Activated naive CD4-positive, alpha-beta T cell treated with Interleukin-2 at 50 U/mL for 16 hours (primary cell): ENCODE measurements at places on chromosomes 5 and 9.

DNA sequence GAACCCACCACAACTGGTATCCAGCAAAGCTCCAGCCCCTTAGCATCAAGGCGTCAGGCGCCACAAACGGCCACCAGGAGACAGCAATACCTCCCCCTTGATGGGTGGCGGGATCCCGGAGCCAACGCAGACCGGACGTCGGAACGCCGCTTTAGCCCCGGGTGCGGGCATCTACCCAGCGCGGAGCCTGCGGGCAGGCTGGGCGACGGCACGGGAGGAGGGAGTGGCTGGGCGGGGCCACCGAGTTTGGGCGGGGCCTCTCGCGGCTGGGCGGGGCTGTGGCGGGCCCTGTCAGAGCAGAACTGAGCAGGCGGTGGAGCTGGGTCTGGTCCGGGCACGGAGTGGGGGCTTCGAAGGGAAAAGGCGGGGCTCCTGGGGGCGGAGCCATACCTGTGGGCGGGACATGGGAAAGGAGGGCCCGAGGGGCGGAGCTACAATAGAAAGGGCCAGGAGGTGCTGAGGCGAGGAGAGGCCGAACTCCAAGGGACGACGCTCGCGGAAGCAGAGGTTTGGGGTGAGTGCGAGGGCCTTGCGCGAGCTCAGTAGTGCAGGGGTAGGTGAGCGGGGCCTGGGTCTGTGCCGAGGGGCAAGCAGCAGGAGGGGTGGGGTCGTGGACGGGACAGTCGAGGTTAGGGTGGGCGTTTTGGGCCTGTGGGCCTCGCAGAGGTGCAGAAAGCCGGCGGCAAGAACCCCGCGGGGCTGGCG lies 40.2 kb upstream of the GARNL3 start:
- peak; percentile 92 for DNase-seq

GRCh38 chr5:108193021-108193795 lies 188.7 kb downstream of the FBXL17 start:
- DNase-seq, result no peak

DNA sequence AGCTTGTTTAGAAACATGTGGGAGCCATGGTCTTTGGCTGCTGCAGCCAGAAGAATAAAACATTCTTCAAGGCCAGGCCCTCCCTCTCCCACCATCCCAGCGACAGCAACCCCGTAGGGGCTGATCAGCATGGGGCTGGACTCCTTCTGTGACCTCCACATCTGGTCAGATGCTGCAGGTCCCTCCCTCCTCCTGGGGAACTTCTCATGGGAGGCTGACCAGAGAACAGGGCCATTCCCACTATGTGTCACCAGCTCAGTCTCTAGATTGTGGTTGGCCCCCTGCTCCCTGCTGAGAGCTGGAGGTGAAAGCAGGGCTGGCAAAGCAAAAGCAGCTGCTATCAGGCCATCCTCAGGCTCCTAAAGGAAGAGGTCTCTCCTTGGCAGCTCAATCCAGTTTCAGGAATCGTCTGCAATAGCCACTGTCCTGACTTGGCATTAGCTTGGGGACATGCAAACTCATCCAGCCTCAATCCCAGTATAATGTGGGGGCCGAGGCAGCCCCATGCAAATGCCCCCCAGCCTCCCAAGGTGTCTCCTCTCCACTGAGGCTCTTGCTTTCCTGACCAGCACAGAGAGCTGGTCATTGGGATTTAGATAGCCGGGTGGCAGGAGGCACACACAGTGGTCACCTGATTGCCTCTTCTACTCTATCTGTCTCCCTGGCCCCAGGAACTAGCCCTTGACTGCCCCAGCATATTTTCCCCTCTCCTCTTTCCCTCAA lies 81.5 kb downstream of the NRG2 start:
- DNase-seq, result no peak

- no peak for DNase-seq
Measured at GRCh38 chr5:80406980-80407734, 707 bp upstream of the ZFYVE16 start.

DNA sequence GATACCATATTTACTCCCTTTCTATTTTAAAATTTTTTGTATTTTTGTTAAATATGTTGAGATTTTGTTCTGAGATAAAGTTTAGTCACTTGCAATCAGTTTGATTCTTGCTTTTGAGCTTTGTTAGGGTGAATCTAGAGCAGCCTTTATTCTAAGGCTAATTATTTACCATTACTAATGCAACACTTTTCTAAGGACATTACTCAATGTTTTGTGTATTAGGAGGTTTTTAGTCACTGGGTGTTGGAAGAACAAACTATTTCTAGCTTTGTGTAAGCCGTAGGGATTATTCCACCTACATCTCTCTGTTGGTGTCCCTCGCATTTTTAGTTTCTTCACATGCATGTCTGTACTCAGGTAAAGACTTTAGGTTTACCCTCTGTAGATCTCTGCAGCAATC lies 379.5 kb upstream of the CD180 start:
- DNase-seq, result no peak

DNA sequence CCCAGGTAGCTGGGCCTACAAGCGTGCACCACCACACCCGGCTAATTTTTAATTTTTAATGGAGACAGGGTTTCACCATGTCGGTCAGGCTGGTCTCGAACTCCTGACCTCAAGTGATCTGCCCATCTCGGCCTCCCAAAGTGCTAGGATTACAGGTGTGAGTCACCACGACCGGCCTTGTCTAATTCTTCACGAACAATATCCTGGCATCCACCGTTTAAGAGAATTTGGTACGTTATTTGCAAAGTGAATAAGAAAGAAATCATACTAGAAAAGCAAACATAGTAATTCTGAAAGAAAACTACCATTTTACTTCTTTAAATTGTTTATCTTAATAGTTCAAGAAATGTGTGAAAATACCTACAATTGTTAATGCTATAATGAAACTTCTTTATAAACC lies 42.9 kb upstream of the TRIO start:
- no peak for DNase-seq

GRCh38 chr5:143402553-143403333 lies 743 bp downstream of the NR3C1 start:
- DNase-seq, result peak; percentile 60

GRCh38 chr9:33355933-33356332 lies 46.4 kb downstream of the AQP7 start:
- no peak for DNase-seq

- no peak for DNase-seq
Measured at GRCh38 chr5:175483337-175483736, 5.0 kb downstream of the SFXN1 start.

GRCh38 chr5:29367176-29367833 lies 1826.2 kb upstream of the CDH6 start:
- no peak for DNase-seq

DNA sequence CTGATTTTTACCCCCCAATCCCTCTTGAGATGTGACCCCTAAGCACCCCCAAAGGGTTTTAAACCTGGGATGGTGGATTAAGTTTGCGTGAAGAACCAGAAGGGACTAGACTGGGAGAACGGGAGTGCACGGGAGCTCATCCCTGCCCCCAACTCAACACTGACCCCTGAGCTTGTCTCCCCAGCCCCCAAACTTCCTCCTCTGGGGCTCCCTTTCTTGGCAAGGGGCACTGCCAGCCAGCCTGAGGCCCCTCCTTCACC lies 5.0 kb upstream of the SET start:
- DNase-seq, result no peak

DNA sequence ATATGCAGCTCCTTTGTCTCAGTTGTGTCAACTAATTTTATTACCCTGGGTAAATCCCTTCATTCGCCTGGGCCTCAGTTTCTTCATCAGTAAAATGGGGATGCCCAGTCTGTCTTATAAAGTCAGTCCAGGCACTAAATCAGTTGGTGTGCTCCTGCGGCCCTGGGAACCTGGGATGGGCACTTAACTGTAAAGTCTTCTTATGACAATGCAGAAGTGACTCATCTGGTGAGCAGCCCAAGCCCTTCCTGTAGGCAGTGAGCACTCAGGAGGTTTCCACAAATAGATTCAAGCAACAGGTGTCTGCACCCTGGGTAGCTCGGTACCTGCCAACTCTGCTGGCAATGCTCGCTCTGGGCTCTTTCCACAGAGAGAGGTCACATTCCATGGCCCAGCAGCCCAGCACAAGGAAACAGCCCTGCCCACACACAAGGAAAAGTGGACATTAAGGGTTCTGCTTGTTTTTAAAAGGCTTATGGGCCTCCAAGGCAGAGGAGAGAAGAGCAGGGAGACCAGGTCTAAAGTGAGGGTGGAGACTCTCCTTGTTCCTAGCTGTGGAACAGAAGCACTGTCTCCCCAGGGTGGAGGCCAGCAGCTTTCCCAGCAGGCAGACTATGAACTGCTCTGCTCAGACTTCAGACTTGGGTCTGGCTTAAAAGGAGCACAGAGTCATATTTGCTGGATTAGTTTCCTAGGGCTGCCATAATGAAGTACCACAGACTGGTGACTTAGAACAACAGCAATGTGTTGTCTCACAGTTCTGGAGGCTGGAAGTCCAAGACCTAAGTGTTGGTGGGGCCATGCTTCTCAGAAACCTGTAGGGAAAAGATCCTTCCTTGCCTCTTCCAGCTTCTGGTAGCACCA lies 89.7 kb upstream of the ADRA1B start:
- DNase-seq, result no peak

- no peak for DNase-seq
Measured at GRCh38 chr5:137136991-137137632, 362.0 kb downstream of the SPOCK1 start.

DNA sequence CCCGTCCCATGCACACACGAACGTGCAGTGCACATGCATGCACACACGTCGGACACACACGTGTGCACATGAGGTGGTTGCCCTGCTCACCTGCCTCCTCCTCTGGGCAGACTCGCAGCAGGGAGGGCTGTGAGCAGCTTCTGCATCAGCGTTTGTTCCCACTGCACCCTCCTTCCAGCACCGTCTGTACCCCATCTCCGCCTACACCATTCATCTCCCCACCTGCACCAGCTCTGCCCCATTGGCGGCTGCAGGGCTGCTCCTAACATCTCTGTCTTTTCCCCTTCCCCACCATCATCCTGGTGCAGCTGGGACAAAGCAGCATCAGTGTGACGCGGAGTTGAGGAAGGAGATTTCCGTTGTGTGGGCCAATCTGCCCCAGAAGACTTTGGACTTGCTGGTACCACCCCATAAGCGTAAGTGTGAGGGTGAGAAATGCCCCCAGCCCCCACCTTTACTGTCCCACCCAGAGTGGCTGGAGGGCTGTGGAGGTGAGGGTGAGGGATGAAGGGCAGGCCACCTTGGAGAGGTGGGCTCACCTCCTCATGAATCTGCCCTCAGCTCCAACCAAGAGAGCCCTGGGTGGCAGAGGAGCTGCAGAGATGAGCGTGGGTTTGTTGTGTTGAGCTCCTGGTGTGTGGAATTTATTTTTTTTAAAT lies 234.6 kb downstream of the CACNA1B start:
- no peak for DNase-seq

- no peak for DNase-seq
Measured at GRCh38 chr5:169223595-169223953, 77.4 kb downstream of the SLIT3 start.

- DNase-seq, result peak; percentile 87
Measured at GRCh38 chr9:137095664-137096517, 9.1 kb downstream of the MAN1B1 start.

DNA sequence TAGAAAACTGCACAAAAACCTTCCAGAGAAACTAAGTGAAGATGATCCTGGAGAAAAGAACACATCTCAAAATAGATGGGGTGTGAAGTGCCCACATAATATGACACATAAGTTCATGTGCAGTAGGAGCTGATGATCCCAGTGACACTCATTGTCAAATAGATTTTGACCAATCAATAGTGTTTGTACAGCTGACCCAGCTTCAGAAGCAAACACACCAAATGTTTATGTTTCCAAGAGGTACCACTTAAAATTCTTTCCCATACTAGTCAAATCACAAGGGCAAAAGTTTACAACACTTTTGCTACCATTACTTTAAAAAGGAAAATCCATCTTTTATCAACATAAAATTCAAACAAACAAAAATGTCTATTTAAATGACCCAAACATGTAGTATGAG lies 175.0 kb downstream of the MLLT3 start:
- DNase-seq, result no peak

GRCh38 chr9:99262949-99263418 lies 40.9 kb downstream of the SEC61B start:
- DNase-seq, result no peak

DNA sequence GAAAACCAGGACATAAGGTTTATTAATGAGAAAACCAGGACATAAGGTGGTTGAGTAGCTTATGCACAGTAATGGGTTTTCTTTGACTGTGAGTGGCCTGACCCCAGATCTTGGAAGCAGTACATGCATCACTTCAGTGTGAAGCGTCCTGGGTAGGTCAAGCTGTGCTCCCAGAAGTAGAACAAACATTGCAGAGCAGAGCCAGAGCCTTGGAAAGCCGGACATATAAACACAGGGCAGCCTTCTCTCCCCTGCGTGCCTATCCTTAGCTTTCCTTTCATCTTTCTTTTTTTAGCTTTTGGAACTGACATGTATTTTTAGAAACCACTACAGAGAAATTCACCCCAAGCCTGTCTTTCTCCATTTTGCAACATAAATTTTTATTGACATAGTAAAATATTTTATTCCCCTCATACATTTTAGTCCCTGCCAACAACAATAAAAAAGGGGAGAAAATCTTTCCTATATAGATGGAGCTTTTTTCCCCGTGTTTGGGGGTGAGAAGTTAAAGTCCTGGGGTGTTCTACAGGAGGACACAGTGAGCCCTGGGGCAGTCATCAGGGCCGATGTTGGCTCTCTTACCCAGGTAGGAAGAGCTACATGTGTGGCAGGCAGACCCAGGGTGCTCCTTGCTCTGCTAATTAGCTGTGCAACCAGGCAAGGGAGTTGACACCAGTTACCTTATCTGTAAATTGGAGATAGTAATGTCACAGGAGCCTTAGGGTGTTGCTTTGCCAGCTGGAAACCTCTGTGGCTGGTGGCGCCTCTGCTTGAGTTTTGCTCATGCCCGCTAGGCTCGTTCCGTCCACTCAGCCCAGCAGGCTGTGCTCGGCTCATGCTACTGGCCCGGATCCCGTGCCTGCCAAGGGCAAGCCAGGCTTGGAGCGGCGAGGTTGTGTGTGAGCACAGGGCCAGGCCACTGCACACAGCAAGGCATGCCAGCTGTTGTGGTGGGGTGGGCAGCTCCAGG lies 389.6 kb downstream of the KDM4C start:
- no peak for DNase-seq

GRCh38 chr5:26763215-26763614 lies 275.2 kb downstream of the CDH9 start:
- DNase-seq, result no peak

DNA sequence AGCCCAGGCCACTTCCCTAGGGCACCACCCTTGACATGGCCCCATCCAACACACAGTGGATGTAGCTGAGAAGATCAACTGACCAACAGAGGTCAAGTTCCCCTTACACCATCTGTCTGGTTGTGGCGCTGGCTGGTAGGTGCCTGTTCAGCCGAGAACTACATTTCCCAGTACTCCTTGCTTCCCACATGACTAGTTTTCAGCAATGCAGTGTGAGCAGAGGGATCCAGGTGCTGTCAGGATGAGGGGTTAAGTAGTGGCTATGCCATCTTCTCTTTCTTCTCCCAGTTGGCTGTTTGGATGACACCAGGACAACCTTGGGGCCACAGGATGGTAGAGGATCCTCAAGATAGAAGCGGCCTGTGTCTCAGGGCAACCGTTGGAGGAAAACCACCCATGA lies 48.6 kb upstream of the SH3PXD2B start:
- DNase-seq, result no peak

DNA sequence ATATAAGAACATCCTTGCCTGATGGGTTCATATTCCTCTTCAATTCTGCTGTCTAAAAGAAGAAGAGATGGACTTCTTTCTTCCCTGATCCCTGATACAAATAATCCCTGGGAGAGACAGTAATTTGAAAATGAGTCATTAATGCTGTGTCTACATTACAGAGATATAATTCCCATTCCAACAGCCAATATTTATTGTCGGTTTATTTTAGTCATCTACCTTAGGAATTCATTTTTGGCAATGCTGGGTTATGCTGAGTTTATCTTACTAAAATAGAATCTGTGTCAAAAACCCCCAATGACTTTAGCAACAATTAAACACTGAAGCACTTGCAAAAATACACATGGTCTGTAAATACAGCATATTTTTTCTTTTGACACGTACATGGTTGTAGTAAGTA lies 23.9 kb downstream of the ZNF474 start:
- no peak for DNase-seq
